ENCODE measurements at places on chromosomes 1 and 21.

DNA sequence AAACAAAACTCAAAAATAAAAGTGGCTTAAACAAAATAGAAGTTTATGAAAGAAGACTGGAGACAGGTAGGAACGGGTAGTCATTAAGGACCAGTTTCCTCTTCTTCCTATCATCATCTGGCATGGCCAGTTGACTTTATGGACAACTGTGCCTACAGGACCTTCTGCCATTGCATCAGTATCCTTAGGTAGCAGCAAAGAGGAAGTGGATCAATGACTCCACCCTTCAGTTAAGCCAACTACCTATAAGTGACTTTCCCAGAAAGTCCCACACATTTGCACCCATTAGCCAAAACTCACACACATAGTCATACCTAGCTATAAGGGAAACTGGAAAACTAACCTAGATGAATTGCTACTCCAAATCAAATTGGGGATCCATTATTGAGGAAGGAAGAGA, 51.7 kb downstream of the RASAL2 start:
- DNase-seq: no peak

DNA sequence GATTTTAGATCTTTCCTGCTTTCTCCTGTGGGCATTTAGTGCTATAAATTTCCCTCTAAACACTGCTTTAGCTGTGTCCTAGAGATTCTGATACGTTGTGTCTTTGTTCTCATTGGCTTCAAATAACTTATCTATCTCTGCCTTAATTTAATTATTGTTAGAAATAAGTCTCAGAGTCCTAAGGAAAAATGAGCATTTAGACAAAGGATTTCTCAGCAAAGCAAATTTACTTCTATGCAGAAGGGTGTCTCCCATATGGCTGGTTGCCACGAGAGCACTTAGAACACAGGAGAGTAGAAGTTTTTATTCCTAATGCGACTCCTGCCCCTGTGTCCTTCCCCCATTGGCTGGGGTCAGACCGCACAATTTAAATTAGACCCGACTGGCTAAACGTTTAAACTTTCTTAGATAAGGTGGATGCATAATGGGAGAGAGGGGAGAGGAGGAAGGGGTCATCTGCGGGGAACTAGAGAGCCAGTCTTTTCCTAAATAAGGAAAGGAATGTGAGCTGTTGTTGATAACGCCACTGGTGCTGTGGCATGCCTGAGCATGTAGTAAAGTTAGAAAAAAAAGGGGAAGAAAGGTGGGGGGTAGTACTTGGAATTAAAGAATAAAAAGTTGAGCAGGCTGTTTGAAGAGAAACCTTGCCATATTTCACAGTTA, 170.2 kb downstream of the DYRK1A start:
- no peak for DNase-seq

GRCh38 chr1:176205332-176205914, 1.7 kb downstream of the COP1 start:
- DNase-seq: peak; percentile 11

GRCh38 chr1:201749059-201749690, 79.8 kb upstream of the IPO9 start:
- DNase-seq: no peak

- no peak for DNase-seq
These were observed 11.5 kb downstream of the NECAP2 start for GRCh38 chr1:16451841-16452528.

DNA sequence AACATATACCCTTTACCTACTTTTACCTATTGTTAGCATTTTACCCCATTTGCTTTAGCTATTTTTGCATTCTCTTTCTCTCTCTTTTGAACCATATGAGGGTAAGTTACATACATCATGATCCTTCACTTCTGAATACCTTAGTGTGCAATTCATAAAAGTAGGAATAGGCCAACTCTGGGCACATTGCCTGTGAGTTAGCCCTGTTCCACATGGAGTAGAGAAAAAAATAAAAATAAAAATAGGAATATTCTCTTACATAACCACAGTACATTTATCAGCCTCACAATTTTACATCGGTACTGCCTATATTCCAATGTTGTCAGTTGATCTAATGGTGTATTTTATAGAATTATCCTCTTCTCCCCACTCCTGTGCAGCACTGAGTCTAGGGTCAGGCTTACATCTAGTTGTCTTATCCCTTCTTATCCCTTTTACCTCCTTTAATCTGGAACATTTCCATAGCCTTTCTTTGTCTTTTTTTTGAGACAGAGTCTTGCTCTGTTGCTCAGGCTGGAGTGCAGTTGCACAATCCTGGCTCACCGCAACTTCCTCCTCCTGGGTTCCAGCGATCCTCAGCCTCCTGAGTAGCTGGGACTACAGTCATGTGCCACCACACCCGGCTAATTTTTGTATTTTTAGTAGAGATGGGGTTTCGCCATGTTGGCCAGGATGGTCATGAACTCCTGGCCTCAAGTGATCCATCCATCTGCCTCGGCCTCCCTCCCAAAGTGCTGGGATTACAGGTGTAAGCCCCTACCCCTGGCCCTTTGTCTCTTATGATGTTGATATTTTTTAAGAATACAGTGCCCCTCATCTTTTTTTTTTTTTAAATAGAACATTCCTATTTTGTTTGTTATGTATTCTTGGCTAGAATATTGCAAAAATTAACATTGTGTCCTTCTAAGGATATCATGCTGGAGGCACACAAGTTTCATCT, 11.1 kb upstream of the SLC30A1 start:
- peak; percentile 66 for DNase-seq

DNA sequence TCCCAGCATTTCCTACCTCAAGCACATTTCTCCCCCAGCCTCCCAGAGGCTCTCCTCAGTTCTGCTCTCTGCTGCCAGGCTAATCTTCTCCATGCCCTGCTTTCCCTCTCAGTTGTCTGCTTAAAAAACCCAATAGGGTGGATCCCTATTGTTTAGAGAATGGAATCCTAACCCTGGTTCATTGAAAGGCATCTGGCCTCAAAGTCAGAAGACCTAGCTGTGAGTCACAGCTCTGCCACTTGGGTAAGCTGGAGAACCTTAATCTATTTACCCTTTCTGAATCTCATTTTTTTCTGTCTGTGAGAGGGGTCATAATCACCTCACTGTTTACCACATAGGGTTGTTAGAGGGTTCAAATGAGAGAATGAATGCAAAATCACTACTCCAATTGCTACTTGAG, 12.5 kb upstream of the MYOC start:
- DNase-seq: no peak

- no peak for DNase-seq
These were observed 661 bp downstream of the GBP4 start for GRCh38 chr1:89198081-89198480.

GRCh38 chr1:118244194-118244593, 59.2 kb upstream of the SPAG17 start:
- no peak for DNase-seq

DNA sequence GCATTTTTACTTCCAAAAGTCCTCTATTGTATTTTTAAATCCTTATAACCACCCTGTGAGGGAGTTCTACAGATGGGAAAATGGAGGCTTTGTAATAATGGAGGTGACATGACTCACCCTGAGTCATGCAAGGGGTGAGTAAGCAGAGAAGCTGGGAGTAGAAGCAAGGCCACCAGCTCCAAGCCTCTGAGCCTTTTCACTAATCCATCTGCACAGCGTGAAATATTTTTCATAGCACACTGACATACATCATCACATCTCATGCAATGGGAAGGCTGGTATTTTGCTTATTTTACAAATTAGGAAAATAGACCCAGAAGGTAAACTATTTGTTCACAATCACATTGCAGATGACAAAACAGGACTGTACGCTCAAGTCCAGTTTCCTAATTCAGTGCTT, 96.9 kb downstream of the KCNH1 start:
- peak; percentile 58 for DNase-seq

- DNase-seq: no peak
These were observed 57.5 kb downstream of the CASQ2 start for GRCh38 chr1:115710859-115711624.

DNA sequence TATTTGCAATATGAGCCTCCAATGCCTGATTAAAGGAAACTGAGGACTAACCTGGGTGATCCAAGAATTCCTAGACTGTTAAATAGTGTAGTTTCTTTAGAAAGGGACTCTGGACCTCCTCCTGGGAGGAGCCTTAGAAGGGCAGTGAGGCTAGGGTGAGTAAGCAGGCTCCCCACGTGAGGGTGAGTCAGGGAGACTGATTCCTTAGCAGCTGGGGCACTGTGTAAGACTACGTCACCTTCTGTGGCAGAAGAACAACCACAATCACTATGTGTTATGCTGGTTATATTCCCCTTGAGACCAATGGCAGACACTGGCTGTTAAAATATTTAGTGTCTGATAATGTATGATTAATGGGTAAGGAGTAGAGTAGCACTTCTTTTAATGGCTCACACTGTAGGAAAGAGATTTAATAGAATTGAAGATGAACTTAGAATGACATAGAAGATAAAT, 53.3 kb upstream of the SYT14 start:
- peak; percentile 100 for DNase-seq

GRCh38 chr1:97050506-97050905, 328.9 kb downstream of the PTBP2 start:
- peak; percentile 56 for DNase-seq

DNA sequence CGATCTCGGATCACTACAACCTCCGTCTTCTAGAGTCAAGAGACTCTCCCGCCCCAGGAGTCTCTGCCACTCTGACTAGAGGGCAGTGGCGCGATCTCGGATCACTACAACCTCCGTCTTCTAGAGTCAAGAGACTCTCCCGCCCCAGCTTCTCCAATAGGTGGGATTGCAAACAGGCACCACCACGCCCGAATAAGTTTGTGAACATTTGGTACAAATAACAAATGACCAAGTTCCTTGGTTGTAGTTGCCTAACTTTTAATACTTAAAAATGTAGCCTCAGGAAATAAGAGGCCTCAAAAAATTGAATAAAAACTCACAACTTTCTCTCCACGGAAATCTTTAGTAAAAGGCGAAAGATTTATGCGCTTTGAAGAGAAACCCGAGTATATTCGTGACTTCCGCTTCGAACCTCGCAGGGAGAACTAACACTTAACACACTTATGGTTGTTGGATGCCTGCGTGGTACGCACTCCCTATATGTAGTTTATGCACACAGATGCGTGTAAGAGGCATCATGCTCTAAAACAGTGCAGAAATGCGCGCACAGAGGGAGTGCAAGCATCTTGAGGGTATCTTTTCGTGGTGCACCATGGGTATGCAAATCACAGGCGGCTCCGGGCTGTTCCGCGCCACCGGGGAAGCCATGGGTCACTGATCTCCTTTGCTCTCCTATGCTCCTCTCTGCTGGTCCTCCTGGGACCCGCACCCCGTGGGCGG, 11.4 kb downstream of the BTBD19 start:
- peak; percentile 97 for DNase-seq

DNA sequence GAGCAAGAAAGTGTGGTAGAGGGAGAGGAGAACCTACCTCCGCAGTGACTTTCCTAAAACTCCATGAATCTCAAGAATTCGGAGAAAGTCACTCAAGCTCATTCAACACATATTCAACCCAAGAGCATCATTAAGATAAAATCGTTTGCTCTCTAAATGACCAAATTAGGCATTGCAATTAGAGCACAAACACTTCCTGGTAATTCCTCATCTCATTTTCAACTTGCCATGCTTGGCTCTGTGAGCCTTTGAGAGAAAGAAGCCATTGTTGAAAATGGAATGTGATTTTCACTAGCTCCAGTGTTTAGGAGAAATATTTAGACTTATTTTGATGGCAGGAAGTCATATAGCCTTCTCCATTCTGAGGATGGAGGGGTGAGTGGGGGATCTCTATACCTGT, 52.5 kb downstream of the KAZN start:
- DNase-seq: no peak

GRCh38 chr1:235972311-235972689, 92.6 kb downstream of the NID1 start:
- peak; percentile 85 for DNase-seq

DNA sequence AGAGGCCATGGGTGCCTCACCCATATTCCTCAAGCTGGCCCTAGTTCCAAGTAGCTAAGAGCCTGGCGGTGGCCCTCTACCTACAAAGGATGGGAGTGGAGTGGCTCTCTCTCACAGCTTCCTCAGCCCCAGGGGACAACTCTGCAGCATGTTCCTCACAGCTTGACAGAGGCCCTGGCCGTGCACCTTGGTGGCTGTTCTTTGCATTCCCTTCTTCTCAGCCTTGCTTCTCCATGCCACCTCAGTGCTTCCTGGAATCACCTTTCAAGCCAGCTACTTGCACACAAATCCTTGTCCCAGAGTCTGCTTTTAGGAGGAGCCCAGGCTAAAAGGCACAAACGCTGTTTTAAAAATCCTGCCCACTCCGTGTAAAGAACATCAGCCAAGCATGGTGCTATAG, 69.0 kb upstream of the DIRAS3 start:
- DNase-seq: no peak

- DNase-seq: peak; percentile 7
These were observed 1494.8 kb downstream of the KCNT2 start for GRCh38 chr1:195113471-195113870.

- no peak for DNase-seq
These were observed 340.2 kb upstream of the ADAMTS5 start for GRCh38 chr21:27306791-27307775.

GRCh38 chr1:111346089-111346885, 55.6 kb downstream of the CHIA start:
- DNase-seq: peak; percentile 74

- DNase-seq: peak; percentile 93
These were observed 4.0 kb upstream of the CAP1 start for GRCh38 chr1:40036574-40036973.

GRCh38 chr1:248906753-248907661, 972 bp downstream of the PGBD2 start:
- peak; percentile 39 for DNase-seq

GRCh38 chr21:45877821-45878469, 103.6 kb upstream of the COL6A1 start:
- DNase-seq: no peak

All from fibroblast of lung (primary cell).